ENCODE measurements at places on chromosomes 13 and 19.

GRCh38 chr13:68027306-68027705 is 797.2 kb upstream of the PCDH9 start:
- DNase-seq: no peak

GRCh38 chr13:37485756-37486155 is 112.8 kb downstream of the POSTN start:
- no peak for DNase-seq

- no peak for DNase-seq
These were observed 43.2 kb upstream of the SHKBP1 start for GRCh38 chr19:40533508-40533907.

DNA sequence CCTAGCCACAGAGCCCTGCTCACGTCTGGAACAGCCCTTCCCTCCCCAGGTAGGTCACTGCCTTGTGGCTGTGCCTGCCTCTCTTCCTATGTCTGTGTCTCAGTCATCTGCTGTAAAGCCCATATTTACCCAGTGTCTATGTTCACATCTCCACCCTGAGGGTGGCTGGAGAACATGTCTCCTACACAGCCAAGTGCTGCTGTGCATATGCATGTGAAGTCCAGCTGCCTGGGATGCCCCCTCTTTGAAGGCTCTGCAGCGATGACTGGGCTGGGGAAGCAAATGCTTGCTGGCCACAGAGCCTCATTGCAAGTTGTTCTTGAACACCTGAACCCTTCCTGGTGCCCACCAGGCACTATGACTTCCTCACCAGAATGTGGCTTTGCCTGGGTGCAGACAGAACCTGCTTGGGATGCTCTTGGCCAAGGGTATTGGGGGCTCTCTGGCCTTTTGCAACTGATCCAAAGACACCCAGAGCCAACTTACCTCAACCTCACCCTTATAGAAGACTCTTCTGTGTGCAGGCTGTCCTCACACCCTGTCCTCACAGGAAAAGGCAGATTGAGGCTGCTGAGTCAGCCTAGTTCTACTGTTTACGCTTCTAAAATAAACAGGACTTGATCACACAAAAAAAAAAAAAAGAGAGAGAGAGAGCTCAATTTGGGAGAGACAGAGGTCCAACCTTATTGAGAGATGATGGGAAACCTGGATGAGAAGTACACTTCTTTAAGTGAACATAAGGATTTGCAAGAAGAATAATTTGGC is 26.5 kb downstream of the MRPL57 start:
- no peak for DNase-seq

DNA sequence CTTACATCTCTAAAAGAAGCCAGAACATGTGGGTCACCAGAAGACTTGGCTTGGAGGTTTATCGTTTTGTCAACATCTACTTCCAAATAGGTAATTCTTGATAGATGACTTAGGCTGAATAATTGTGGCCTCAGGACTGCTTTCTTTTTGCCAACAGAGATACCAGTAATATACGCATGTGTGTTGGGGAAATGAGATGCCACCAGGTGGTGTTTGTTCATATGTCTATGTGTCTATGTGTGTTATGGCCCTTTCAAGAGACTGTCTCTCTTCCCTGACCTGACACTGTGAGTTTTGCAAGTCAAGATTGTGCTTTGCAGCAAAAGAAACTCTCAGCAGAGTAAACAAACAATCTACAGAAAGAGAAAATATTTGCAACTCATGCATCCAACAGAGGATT is 31.6 kb upstream of the METTL21C start:
- no peak for DNase-seq

DNA sequence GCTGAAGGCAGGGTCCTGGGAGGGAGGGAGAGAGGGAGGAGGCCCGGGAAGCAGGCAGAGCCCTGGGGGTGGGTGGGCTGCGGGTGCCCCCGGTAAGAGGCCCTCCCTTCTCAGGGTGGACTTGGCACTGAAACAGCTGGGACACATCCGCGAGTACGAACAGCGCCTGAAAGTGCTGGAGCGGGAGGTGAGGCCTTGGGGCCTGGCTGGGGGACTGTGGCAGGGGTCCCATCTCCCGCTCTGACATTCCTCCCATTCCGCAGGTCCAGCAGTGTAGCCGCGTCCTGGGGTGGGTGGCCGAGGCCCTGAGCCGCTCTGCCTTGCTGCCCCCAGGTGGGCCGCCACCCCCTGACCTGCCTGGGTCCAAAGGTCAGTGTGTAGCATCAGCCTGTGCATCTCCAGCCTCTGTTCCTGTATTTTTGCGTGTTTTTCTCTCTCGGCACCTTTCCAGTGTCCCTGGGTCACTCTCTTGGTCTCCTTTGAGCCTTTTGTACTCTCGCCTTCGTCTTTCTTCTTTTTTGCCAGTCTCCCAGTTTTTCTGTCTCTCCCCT is 53.4 kb downstream of the TRPM4 start:
- no peak for DNase-seq

GRCh38 chr13:73433890-73434289 is 375.1 kb downstream of the KLF5 start:
- no peak for DNase-seq

- no peak for DNase-seq
These were observed 5.5 kb upstream of the CTXN1 start for GRCh38 chr19:7931221-7932061.

DNA sequence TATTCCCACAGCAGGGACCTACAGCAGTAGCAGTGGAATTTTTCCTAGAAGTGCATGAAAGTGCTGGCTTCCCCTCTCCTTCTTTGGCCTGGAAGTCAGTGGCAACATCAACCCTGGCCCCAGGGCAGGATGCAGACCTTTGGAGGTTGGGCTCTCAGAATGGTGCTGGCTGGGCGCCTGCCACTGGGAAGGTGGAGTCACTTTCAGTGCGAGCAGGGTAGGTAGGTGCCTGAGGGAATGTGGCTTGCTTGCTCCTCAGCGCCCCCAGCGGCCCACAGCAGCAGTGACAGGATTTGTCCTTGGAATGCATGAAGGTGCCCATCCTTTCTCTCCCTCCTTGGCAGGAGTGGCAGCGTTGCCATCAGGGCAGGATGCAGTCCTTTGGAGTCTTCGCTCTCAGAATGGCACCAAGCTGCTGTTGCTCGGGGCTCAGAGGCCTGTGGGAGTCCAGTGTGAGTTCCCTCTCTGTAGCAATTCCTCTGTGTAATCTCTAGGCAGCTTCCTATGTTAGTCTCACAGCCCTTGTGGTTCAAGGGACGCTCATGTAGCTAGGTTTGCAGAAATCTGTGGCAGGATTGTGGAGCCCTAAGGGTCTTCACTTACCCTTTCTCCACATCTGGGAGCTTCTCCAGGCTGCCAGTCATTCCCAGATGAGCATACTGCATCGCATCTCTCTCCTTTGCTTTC is 354.4 kb upstream of the DACH1 start:
- no peak for DNase-seq

DNA sequence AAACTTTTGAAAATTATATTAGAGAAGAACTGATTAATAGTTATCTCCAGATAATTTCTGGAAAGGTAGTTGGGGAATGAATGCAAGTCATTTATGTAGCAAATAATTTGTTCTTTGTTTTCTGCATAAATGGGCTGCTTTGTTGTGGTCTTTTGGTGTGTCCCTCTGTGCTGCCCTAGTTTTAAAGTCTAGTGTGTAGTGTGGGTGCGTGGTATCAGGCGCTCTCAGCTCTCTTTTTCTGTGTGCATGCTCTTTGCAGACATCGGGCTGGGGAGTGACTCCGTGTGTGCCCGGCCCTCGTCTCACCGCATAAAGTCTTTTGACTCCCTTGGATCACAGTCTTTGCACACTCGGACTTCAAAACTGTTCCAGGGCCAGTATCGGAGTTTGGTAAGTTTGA is 94.5 kb downstream of the ARHGEF7 start:
- DNase-seq: no peak

GRCh38 chr19:5141850-5142724 is 173.2 kb downstream of the KDM4B start:
- DNase-seq: no peak

DNA sequence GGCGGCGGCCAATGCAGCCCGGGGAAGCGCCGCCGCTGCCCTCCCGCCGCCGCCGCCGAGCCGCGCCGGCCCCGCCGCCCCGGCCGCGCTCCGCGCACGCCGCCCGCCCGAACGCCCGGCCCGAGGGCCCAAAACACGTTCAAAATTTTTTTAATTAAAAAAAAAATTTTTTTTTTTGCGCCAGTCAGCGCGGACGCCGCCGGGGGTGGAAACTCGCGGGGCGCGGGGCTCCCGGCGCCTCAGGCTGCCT is 468 bp downstream of the HMGB1 start:
- no peak for DNase-seq

GRCh38 chr19:1162404-1163282 is 11.4 kb downstream of the SBNO2 start:
- no peak for DNase-seq

DNA sequence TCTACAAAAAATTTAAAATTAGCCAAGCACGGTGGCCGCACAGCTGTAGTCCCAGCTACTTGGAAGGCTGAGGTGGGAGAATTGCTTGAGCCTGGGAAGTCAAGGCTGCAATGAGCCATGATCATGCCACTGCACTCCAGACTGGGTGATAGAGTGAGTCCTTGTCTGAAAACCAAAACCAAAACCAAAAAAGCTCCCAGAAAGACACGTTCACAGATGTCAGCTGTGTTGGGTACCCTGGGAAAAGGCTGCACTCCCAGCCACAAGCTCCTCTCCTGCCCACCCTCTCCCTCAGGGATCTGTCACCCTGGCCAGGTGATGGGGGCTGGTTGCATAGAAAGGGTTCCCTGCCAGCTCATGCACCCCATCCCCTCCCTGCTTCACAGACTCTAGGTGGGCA is 53.3 kb downstream of the RNF6 start:
- no peak for DNase-seq

GRCh38 chr19:21688464-21688863 is 78.9 kb downstream of the ZNF100 start:
- DNase-seq: no peak

- no peak for DNase-seq
These were observed 4.8 kb downstream of the SOX21 start for GRCh38 chr13:94707400-94708021.
